Fibroblast of gingiva (primary cell): ENCODE measurements at places on chromosomes 7 and 10.

GRCh38 chr7:45578467-45578866 lies 4.3 kb downstream of the ADCY1 start:
- DNase-seq, result no peak

DNA sequence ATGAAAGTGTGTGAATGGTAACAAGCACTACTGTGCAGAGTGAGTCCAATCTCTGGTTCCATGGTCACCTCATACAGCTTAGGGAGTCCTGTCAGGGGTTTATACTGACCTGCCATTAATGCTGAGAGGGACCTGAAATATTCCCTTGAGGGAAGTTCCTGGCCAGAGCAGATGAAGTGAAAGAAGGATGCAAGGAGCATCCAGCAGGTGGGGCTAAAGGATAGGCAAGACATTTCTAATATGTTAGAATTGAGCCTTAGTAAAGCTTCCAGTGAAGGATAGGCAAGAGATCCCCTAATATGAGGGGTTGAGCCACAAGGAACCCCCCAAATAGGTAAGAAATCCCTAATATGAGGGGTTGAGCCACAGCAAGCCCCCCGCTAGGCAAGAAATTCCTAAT lies 25.5 kb upstream of the FAM221A start:
- no peak for DNase-seq

GRCh38 chr7:65448816-65449504 lies 75.3 kb downstream of the ZNF92 start:
- peak; percentile 17 for DNase-seq

DNA sequence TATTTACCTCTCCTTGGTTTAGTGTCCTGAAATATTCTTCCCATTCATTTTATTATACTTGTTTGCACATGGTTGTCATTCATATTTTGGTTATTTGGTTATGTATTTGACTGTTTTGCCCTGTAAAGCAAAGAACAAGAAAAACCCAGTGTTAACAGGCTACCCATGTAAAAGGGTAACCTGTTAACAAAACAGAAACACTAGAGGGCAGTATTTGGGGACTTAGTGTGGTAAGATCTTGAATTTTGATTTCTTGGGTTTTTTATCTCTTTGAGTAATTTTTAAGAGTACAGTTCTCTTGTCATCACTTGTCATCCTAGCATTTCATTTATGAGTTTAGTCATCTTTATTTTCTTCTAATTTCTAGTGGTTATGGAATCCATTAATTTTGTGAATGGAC lies 51.3 kb downstream of the POLL start:
- DNase-seq, result no peak

DNA sequence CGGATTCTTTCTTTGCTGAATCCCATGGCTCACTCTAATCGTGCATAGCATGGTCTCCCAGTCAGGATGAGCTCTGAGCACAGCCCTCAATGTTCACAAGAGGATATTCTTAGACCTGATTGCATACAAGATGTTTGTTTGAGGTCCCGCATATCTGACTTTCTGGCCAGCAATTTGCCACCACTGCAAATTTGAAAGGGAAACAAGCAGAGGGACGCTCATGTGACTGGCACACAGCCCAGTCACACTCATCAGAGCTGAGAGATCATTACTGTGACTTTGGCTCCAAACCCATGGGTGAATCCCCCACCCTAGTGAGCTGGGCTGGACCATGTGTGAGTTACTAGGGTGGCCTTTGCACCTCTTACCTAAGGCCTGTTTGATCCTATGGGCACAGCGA lies 9.9 kb downstream of the TAS2R41 start:
- DNase-seq, result peak; percentile 71

DNA sequence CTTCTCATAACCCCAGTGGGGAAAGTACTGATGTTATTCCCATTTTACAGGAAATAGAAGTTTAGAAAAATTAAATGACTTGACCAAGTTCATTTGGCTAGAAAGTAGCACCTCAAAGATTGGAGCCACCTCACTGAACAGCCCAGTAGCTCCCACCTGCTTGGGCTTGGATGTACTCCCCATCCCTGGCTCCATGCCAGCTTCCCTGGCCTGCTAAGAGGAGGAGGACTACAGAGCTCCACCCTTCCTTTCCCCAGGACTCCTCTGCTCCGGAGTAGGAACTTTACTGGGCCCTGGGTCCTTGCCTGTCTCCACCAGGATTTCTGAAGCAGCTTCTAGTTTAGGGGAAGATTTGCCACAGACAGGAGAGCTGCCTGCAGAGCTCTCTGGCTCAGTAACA lies 3.1 kb downstream of the HPS6 start:
- DNase-seq, result no peak

GRCh38 chr10:69496352-69497230 lies 45.3 kb downstream of the TSPAN15 start:
- DNase-seq, result no peak

GRCh38 chr10:113648478-113648877 lies 15.4 kb downstream of the NRAP start:
- DNase-seq, result no peak

DNA sequence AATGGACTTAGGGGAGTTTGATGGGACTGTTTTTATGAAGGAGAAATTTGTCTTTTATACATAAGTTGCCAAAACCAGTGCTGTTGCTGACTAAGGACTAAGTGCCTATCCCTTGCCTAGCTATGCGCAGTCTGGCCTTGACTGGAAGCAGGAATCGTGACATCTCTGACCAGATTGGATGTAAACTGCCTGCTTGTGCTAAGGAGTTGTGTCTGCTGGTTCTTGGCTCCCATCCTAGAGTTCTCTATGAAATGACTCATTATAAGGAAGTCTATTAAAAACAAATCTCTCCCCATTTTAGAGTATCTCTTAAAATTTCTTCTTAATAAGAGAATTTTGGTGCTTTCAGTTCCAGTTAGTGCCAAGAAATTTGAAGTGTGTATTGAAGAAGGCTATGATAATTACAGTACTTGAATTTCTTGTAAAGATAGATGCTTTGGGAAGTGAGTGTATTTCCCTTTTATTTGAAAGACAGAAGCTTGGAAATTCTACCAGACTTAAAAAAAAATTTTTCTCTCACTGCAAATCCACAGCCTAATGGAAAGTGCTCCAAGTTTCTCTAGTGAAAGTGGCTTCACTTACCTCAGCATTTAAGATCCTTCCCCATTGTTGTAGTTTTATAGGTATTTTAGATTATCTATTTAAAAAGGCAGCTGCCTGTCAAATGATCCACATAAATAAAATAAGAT lies 77.6 kb downstream of the BICC1 start:
- peak; percentile 91 for DNase-seq

DNA sequence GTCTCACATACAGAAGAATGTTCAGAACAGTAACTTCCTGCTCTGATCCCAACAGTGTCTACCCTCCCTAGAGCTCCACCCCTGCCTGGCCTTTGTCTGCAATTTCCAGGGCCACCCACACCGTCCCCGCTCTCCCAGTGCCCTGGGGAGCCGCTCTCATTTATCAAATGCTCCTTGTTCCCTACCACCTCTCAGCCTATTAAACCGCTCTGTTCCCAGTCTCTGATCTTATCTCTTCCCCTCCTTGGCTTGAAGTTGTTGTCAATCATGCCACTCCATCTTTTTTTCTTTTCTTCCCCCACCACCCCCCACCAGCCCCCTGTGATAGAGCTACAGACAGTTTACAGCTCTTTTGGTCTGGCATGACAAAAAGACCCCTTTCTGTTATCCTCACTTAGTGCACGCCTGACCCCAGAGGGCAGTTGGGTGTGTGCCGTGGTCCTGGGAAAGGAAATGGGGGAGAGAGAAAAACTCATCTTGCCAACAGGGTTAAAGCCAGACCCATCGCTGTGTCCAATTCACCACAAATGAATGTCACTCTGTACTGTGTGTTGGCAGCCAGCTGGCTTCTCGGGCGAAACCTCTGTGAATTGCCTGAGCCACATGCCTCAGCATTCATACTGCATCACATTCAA lies 28.8 kb upstream of the HECTD2 start:
- DNase-seq, result no peak

DNA sequence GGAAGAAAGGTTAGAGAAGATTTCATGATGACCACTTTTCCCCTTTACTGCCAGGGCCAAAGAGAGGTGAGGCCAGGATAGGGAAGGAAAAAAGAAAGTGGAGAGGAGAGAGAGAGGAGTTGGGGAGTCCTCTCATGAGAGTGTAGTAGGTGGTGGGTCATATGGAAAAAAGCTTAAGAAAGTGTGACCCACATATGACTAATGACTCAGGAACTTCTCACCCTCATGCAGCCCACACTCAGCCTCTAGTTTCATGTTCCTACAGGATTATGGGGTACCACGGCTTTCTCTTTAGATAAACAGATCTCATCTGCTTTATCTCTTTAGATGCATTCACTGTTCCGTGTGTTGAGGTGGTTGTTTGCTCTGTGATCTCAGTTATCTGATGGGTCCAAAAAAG lies 462.5 kb upstream of the IGFBP3 start:
- DNase-seq, result peak; percentile 25

GRCh38 chr10:44168478-44168877 lies 216.4 kb downstream of the CXCL12 start:
- DNase-seq, result no peak

DNA sequence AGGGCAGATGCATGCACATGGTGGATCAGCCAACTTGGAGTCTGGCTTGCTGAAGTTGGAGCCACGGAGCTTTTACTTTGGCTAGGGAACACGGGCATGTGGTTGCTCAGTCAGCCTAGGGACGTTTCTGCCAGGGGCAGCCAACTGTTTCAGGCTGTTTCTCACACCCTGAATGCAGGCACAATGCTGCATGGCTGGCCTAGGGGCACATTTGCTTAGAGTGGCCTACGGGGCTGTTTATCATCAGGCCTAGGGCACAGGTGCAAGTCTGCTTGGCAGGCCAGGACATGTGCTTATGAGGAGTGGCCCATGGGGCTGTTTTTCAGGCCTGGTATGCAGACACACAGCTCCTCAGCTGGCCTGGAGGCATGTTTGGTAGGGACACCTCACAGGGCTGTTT lies 107.4 kb downstream of the GSAP start:
- no peak for DNase-seq

GRCh38 chr7:77420438-77420837 lies 4.3 kb upstream of the GSAP start:
- no peak for DNase-seq

GRCh38 chr10:112585126-112585525 lies 138.1 kb downstream of the VTI1A start:
- DNase-seq, result peak; percentile 64

GRCh38 chr10:94409021-94409657 lies 6.8 kb downstream of the TBC1D12 start:
- no peak for DNase-seq

DNA sequence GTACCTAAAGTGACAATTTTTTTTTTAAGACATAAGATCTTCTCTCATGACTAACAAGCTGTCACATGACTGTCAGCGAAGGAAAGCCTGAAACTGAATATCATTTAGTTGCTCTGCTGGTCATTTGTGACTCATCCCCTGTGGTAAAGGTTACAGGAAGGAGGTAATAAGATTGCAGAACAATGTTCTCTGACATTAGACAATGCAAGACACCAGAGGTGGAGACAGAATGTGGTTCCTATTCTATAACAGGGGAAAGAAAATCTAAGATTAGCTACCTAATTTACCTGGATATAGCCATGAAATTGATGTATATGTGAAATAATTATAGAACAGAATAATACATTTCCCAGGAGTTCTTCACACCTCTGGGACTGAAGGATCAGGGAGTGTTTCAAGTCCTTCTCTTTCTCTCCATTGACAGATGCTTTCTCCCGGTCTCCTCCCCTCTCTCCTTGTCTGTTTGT lies 47.7 kb downstream of the LRGUK start:
- peak; percentile 87 for DNase-seq

GRCh38 chr7:39404907-39405306 lies 161.3 kb upstream of the YAE1 start:
- DNase-seq, result no peak

DNA sequence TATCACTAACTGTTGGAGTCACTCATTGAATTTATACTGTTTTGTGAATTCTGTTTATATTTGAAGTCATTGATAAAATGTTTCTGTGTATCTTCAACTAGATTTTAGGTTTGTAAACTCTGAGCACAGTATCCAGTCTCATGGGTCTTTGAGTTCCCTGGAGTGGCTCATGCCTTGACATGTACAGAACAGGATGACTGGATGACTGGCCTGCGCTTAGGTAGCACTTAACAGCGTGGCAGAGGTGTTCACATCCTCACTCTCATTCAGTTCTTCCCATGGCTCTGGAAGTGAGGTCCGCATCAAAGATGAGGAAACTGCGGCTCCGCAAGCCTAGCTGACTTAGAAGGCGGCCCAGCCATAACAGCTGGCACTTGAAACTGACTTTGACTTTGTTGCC lies 576.9 kb downstream of the SUGCT start:
- no peak for DNase-seq

- DNase-seq, result no peak
These were observed 36.5 kb upstream of the TMEM140 start for GRCh38 chr7:135111379-135111778.

DNA sequence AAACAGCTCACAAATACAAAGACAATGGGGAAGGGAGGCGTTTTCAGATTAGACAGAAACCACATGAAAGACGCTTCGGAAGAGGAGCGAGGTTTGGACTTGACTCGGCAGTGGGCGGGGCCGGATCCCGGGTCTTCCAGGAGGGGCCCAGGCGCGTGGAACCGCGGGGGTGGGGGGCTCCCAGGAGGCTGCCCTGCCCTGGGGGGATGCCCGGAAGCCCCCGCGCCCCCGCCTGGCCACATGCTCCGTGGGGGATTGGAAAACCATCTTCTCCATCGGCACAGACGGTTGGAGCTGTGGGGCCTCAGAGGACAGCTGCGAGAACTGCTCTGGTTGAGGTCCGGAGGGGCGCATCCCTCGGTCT lies 186.0 kb upstream of the SHH start:
- DNase-seq, result no peak

- DNase-seq, result no peak
These were observed at the start of gene CYP26C1 for GRCh38 chr10:93059975-93060886. CYP26C1 (plus strand) TSS chr10:93060798; CDS start chr10:93061264, 466 bp downstream.

DNA sequence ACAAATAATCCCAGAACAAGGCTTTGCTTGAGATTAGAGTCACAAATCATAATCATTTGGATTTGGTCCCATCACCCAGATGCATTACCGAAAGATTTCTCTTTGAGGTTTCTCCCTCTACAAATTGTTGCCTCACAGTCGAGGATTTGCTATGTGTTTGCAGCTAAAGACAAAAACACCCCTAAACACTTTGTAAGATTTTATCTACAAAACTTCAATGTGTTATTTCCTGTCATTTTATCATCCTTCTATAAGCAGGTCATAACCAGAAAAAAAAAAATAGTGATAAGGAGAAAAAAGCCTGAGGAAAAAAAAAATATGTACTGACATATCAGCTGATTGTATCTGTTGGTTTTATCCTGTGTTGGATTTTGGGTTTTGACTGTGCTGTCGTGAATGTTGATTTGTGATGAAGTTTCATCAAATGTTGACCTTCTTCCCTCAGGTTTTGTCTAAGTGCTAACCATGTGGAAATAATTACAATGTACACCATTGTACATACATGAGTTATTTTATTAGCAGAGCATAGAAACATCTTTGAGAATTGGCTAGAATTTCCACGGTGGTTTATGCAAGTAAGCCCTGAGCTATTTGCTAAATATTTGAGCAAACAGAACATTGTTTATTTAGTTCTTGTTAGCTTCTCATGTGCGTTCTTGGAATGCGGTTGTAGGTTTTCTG lies 274.4 kb downstream of the NEBL start:
- peak; percentile 95 for DNase-seq

DNA sequence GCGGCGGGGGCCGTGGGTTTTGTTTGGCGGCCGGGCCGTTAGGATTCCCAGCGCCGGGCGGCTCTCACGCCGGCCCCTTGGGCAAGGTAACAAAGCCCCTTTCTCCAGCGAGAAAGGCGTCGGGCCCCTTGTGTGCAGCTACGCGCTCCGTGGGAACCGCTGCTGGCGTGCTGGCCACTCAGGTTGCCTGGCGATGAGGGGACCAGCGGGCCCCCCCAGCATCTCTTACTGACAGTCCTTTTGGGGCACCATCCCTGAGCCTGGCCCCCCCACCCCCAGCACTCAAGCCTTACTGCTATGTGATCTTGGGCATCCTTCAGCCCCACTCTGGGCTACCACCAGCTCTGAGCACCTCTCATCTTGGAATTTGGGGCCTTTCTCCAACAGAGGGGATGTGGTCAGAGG lies 1.8 kb downstream of the LFNG start:
- no peak for DNase-seq
